NCI-H345 (cell line): ENCODE measurements at places on chromosomes 3 and 15.

DNA sequence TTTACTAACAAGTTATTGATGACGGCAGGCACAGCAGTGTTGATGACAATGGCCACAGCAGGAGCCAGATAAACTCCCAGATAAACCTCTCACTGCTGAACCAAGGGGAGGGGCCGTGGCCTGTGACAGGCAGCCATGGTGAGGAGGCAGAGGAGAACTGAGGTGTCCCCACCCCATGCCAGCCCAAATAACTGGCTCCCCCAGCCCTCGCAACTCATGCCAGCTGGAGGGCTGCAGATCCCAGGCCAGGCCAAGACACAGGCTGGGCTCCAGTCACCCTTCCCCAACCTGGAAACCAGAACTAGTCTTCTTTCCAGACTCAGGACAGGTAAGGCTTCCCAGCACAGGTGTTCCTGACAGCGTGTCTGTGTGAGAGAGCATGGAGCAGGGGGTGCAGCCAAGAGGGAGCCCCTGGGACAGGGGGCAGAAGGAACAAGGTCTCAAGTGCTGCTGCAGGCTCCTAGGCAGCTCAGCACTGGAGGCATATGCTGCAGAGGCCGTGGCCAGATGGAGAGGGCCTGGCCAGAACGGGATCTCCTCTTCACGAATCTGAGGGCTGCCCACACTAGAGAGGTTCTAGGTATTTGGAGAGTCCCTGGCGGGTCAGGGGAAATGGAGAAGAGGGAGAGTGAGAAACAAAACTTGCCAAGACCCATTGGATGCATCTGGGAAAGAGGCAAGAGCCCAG lies 15.9 kb downstream of the PLA2G4F start:
- DNase-seq, result no peak

- no peak for DNase-seq
Measured at GRCh38 chr3:107377151-107377550, at the start of gene CCDC54. Gene CCDC54 (plus strand): TSS chr3:107377439. CDS start chr3:107377588, 149 bp downstream.

DNA sequence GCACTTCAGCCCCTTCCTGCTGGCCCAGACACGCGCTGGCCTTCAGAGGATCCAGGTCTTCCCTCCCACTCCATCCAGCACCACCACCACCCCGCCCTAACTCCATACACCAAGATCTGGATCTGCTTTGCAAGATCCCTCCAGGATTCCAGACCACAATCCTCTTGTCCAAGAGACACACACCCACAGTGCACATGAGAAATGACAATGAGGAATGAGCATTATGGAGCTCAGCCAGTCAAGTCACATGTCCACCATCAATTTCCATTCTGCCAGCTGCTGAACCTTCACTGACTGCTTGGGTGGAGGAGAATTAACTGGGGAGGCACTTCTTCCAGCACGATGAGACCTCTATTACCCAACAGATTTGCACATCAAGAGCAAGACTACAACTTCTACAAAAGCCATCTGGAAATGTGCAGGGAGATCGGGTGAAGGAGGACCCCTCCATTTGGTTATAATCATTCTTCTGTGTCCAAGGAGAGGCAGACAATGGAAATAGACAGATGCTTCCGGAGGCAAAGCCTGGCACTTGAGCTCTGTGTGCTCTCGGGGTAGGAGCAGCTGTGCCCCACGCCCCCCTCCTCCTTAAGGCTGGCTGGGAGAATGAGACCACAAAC lies 12.3 kb upstream of the SPATA12 start:
- DNase-seq, result peak; percentile 35

DNA sequence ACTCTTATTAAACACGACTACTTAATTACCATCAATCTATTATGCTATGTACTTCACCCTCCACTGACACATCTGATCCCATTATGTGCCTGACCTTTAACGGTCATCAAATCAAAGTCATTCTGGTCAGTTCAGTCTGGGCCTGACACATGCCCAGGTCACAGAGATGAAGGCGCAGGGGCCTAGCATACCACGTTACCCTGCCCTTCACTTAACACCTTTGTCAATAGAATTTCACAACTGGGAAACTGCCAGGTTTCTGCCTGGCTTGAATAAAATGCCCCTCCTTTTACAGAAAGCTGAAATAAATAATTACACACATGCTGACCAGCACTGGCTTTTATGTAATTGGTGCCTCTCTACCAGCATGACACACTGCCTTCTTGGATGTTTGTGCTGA lies 39.5 kb downstream of the MECOM start:
- no peak for DNase-seq

- DNase-seq, result peak; percentile 15
Measured at GRCh38 chr3:75192146-75192616, 471.9 kb upstream of the FRG2C start.

DNA sequence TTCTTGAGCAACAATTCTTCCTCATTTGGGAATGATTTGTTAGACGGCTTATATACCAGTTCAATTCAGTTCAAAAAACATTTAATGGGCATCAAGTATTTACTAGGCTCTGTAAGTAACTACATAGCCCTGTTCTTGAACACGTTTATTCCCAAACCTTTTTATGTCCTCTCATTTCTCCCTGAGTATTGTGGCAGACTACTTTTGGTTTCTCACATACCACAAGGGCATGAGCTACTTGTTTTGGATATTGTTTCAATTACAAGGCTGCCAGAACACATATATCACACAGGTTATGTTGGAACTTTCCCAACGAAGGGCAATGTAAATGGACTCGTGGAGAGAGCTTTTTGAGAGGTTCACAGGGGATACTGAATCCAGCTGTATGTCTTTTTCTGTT lies 363.8 kb upstream of the NAALADL2 start:
- no peak for DNase-seq

GRCh38 chr3:27219127-27219845 lies 149.9 kb downstream of the NEK10 start:
- no peak for DNase-seq

DNA sequence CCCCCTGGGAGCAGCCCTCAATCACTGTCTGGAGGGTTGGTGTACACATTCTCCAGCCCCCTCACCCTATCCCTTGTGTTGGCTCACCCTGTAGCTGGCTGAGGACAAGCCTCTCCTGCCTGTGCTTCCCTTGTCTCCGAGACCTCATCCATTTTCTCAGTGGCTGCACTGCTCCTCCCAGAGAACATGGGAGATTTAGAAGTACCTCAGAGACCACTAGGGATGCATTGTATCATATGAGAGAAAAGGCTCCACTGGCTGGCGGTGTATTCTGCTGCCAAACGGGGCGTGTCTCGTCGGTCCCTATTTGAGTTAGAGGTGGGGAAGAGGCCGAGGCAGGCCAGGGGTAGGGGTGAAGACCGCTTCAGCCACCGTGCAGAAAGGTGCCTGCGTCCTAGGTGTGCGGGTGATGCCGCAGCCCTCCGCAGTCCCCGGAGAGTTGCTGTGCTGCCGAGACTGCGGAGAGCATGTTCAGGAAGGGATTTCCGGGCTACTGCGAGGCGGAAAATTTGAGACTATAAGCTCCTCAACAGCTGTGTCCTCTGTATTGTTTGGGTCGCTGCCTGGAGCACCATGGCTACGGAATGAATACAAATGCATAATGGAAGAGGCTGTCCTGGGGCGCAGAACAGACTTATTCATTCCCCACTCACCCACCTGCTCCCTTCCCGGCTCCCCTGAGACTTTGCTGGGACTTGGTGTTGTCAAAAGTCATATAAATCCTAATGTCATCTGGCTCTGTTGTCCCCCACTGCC lies 43.8 kb downstream of the SPSB4 start:
- peak; percentile 71 for DNase-seq

DNA sequence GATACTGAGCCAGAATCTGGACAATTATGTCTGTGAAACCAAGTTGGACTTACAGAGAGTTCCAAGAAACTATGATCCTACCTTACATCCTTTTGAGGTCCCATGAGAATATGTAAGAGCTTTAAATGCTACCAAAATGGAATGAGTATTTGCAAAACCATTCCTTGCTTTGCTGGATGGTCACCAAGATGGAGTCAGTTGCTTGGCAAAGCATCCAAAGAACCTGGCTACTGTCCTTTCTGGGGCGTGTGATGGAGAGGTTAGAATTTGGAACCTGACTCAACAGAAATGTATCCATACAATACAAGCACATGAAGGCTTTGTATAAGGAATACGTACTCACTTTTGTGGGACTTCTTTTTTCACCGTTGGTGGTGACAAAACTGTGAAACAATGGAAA lies 36.2 kb downstream of the AP4E1 start:
- no peak for DNase-seq

- DNase-seq, result no peak
Measured at GRCh38 chr15:95644100-95644875, 686.2 kb upstream of the NR2F2 start.

- no peak for DNase-seq
Measured at GRCh38 chr3:71931922-71932321, 147.0 kb upstream of the PROK2 start.

- no peak for DNase-seq
Measured at GRCh38 chr3:4809922-4810321, 169.3 kb upstream of the BHLHE40 start.

DNA sequence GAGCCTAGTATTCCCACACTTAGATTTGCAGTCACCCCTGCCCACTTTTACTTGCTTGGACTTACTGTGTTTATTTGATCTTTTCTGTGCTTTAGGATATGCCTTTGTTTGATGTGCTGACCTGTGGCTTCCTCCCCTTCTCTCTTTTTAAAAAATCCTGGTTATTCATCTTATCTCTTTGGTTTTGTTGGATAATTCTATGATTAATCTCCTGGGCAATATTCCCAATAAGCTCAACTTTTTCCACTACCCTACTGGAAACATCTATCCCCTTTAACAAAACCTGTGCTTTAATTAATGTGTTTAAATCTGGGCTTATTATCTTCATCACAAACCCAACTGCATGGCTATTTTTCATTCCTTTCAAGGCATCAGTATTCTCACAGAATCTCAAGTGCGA lies 476.0 kb upstream of the TGFBR2 start:
- no peak for DNase-seq

- no peak for DNase-seq
Measured at GRCh38 chr3:185605566-185605965, 19.5 kb downstream of the SENP2 start.

- no peak for DNase-seq
Measured at GRCh38 chr3:177603148-177603603, 405.9 kb upstream of the TBL1XR1 start.

DNA sequence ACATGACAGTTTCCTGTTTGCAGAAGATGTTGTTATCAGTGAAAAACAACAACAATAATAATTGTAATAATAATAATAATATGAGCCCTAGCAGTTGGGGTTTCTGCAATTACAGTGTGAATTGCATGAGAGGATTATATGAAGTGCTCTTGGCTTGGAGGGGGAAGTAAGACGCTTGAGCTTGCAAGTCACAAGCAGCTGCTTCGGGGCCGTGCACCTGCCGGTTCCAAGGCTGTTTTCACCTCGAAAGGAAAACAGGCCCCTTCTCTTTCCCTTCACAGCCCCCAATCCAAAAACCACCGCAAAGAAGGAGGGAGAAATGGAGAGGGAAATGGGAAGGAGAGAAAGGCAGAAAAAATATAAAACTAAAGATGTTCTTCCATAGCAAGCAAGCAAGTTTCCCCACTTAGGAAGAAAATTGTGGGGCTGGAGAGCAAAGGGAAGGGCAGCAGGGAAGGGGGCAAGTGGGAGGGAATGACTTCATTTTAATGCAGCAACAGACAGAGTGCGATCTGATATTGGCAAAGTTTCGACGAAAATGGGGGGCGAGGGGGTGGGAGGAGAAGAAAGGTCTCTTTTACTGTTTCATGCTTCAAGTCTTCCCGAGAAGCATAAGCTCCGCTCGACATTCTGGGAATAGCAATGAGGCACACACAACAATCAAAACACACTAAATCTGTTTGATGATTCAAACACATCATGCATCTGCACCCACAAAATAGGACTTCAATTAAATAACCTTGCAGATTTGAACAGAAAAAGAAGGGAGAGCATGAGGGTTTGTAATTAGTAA lies 284.2 kb upstream of the ATP11B start:
- DNase-seq, result peak; percentile 22

- DNase-seq, result no peak
Measured at GRCh38 chr3:126018995-126019394, 50.0 kb downstream of the ROPN1B start.

DNA sequence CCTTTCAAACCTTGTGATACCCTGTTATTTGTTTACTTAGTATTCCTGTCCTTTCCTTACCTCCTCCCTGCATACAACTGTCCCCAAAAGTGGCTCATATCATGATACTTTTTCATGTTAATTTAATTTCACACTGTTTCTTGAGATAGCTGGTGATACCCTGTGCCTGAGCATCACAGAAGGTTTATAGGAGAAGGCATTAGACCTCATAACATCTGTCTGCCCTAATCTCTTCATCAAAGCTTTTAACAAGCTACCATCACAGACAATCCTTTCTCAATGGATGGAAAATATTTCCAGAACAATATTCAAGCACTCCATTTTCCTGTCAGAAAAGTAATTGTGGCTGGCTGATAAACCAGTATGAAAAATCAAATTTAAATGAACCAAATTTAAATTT lies 81.6 kb downstream of the SSR3 start:
- no peak for DNase-seq

GRCh38 chr3:115658032-115658336 lies 34.7 kb downstream of the GAP43 start:
- no peak for DNase-seq

- no peak for DNase-seq
Measured at GRCh38 chr3:126751611-126752302, 47.7 kb downstream of the CHCHD6 start.
